ENCODE measurements at places on chromosomes 5 and 9.

- no peak for DNase-seq
Observed at GRCh38 chr5:7877851-7878250, 8.9 kb downstream of the MTRR start.

GRCh38 chr9:129776938-129777768 is 24.3 kb upstream of the PTGES start:
- peak; percentile 47 for DNase-seq

DNA sequence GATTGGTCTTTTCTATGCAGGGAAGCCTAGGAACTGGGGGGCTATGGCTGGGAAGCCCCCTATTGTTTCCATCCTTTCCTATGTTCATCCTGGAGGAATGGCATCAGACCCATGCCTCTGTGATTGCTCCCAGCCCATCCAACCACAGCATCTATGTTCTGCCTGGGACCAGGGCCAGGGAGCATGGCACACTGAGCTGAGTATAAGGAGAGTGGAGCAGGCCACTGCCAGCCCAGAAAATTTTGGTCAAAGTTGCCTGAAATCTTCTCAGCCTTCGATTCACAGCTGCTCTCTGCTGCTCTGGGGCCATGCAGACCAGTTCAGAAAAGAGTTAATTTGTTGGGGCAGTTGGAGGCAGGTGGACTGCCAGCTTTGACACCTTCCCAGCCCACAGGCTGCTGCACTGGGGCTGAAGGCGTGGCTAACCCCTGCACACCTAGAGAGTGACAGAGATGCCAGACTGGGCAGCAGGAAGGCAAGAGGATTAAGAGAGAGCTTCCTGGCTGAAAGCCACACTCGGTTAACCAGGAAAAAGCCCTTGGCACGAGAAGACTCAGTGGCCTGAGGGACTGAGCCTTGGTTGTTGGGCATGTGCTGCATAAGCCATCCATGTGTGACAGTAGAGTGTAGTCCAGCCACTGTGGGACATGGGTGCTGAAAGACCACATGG is 12.1 kb downstream of the TGFBI start:
- DNase-seq: no peak

DNA sequence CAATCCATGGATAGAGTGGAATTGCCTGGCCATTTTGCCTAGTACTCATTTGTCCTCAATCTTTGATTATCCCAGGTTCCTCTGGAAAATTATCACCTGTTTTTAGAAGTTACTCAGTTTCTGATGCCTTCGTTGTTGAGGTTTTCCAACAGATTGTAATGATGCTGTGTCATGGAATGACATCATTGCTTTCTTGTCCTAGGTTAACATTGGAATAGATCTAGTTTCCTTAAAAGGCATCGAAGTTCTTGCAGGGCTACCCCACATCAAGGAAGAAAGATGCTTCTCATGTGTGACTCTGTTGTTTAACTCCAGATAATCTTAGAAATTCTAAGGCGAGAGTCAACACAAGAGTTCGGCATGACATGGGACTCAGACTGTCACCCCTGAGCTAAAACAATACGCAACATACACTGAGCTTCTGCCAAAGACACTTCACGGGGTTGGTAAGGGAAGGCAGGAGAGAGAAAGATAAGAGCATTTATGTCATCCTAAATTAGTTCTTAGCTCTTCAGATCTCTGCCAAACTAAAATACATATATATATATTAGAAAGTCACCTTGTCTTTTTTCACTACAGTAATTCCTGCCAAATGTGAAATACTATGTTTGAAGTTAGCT is 293.2 kb upstream of the WWC1 start:
- DNase-seq: no peak

DNA sequence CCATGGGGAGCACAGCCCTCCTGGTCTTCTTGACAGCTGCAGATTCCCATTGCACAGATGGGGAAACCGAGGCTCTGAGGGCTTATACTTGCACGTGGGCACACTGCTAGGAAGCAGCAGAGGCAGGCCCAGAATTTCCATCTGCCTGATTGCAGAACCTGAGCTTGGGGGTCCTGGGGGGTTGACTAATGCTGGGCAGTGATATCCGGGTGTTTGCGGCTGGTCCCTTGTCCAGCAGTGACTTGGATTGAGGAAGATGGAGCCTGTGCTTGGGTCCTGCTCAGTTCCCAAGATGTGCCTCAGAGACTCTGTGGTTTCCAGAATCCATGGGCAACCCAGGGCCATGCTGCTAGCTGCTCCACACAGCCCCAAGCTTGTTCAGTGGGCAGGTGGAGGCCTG is 91.2 kb downstream of the PHF2 start:
- no peak for DNase-seq

- no peak for DNase-seq
Observed at GRCh38 chr9:133569891-133570690, 35.6 kb downstream of the ADAMTSL2 start.

- DNase-seq: no peak
Observed at GRCh38 chr5:53557386-53557785, 3.1 kb upstream of the NDUFS4 start.

GRCh38 chr5:6497262-6497661 is 48.6 kb downstream of the UBE2QL1 start:
- no peak for DNase-seq

- DNase-seq: no peak
Observed at GRCh38 chr5:16978296-16978695, 42.2 kb upstream of the MYO10 start.

- no peak for DNase-seq
Observed at GRCh38 chr5:149559706-149560105, 8.5 kb upstream of the CSNK1A1 start.

GRCh38 chr9:106587042-106587441 is 275.9 kb upstream of the ZNF462 start:
- no peak for DNase-seq

DNA sequence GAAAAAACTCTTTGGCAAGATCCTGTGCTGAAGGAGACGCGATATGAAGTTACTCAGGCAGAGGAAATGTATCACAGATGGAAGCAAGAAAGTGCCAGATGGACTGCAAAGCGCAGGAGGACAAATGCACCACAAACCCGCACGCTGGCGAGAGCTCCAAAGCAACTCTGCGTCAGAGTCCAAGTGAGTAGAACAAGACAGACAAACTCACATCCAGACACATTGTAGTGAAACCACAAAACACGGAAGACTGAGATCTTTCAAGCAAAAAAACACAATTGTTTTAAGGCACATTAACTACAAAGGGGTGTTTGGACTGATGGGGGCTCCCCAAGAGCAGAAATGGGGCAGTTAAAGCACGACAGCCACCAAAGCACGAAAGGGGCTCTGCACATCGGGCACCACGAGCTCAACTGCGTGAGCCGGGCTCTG is 39.2 kb upstream of the NKD2 start:
- DNase-seq: no peak

GRCh38 chr5:142197098-142197497 is 88.5 kb downstream of the NDFIP1 start:
- DNase-seq: no peak

- no peak for DNase-seq
Observed at GRCh38 chr5:95285409-95285755, 488 bp upstream of the MCTP1 start.

- no peak for DNase-seq
Observed at GRCh38 chr9:92664394-92665152, 5.4 kb downstream of the IPPK start.

GRCh38 chr9:120436983-120437475 is 142.9 kb downstream of the CDK5RAP2 start:
- no peak for DNase-seq

DNA sequence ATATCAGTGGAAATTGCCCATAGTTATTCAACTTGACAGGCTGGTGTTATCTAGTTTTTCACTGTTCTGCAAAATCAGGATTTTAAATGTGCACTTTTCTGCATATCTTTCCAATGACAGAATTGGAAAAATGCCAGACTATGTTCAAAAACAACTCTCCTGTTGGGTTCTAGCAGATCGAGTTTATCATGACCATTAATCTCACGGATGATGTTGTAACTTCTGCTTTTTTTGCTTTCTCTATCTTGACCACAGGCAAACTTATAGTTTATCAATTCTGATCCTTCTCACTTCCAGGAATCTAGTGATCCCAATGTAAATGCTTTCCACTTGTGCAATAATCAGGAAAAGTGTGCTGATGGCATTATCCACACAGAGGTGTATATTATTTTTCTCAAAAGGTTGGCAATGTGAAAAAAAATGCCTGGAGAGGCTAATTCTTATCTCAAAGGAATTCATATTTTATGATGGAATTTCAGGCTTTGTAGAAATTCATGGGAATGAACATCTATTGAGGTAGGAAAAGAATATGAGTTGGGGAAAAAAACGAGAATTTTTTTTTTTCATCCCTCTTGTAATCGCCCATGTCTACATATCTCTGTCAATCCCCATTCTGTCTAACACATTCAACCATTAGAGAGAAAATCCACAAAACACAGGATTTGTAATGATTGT is 73.6 kb upstream of the DAB2 start:
- no peak for DNase-seq

GRCh38 chr5:81420039-81420667 is 26.2 kb upstream of the ACOT12 start:
- no peak for DNase-seq
